Mucosa of gallbladder (tissue), 1 donor: ENCODE measurements at places on chromosomes 2 and 18.

GRCh38 chr2:151568501-151568900 lies 158.8 kb downstream of the RIF1 start:
- no peak for DNase-seq

GRCh38 chr18:8707556-8708300 lies 2.4 kb downstream of the MTCL1 start:
- no peak for DNase-seq

- no peak for DNase-seq
These were observed 160.5 kb downstream of the STK39 start for GRCh38 chr2:168086851-168087250.

DNA sequence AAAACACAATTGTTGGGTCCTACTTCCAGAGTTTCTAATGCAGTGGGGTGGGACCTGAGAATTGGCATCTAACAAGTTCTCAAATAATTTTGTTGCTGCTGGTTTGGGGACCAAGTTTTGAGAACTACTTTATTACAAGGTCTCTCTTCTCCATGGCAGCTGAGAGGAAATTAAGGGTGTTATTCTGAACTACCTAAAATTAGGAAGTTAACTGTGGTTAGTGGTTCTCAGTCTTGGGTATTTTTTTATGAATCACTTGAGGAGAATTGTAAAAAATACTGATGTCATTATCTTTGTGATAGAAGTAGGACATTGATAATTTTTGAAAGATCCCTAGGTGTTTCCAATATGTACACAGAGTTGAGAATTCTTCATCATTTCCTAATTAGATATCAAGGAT lies 210.2 kb downstream of the MC4R start:
- DNase-seq: no peak

GRCh38 chr18:70671889-70672565 lies 383.2 kb downstream of the SOCS6 start:
- no peak for DNase-seq

- no peak for DNase-seq
These were observed 876.3 kb downstream of the BCL11A start for GRCh38 chr2:59677158-59677557.

DNA sequence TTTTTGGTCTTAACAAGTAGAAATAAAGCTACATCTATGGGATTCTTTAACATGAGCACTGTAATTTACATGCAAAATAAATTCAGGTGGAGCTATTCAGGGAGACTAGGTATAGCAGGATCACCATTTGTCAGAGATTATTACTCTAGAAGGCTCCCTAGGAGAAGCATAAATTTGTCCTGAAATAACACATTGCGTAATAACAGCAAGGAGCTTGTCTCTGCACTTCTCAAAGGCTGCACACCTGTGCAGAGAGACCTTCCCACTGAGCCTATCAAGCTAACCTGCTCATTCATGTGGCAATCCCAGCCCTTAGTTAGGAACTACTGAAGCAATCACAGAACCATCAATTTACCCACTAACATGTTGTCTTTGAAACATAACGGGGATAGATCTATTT lies 437.4 kb upstream of the MC4R start:
- DNase-seq: no peak

DNA sequence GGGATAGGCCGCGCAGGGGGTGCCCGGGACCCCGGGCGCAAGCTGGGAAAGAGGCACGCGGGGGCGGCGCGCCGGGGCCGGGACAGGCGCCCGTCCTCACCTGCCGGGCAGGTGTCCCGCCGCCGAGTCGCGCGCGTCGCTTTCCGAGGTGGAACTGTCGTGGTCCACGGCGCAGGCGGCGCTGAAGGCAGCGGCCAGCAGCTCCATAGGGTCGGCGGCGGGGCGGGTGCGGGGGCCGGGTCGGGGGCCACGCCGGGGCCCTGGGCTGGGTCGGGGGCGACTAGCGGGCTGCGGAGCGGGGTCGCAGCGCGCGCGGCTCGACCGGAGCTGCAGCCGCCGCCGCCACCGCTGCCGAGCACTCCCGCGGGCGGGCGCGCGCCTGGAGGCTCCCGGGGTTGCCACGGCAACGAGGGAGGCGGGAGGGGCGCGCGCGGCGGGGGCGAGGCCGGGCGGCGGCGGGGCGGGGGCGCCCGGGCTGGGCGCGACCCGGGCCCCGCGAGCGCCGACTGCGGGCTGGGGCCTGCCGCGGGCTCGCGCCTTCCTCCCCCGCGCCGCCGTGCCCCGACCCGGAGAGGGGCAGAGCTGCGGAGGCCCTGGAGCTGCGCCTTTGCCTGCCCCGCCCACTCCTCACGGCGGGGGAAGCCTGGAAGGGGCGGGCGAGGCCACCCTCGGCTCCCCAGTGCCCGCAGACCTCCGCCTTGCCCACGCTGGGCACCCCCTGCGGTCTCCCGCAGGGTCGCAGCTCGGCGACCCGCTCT lies 57.9 kb downstream of the SNORC start:
- no peak for DNase-seq

DNA sequence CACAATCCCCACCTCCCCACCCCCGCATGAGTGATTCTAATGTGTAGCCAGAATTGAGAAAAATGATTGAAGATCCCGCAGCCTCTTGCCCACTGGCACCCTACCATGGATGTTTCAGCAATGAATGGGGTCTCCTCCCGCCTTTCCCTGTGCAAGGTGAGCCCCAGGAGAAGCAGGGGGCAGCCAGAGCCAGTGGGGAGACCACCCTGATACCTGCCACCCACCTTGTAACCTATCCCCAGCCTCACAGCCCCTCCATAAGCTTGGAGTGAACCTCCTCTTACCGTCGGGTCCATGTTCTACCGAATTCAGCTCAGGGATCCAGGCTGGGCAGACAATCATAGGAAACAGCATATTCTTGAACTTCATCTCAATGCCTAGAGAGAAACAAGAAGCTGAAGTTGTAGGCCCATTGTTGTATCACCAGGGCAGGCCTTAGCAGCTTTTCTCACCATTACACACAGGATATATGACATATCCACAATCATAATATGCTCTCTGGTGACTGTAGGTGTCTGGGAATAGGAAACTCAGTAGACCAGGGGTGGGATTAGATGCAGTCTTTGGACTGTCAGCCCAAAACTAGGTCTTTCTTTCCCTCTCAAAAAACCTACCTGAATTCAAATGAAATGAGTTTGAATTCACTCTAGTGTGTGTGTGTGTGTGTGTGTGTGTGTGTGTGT lies 30.9 kb downstream of the XDH start:
- no peak for DNase-seq

- no peak for DNase-seq
These were observed 734.0 kb upstream of the CDH7 start for GRCh38 chr18:65016631-65017371.

- DNase-seq: no peak
These were observed 167.4 kb downstream of the CAPN13 start for GRCh38 chr2:30639836-30640235.

DNA sequence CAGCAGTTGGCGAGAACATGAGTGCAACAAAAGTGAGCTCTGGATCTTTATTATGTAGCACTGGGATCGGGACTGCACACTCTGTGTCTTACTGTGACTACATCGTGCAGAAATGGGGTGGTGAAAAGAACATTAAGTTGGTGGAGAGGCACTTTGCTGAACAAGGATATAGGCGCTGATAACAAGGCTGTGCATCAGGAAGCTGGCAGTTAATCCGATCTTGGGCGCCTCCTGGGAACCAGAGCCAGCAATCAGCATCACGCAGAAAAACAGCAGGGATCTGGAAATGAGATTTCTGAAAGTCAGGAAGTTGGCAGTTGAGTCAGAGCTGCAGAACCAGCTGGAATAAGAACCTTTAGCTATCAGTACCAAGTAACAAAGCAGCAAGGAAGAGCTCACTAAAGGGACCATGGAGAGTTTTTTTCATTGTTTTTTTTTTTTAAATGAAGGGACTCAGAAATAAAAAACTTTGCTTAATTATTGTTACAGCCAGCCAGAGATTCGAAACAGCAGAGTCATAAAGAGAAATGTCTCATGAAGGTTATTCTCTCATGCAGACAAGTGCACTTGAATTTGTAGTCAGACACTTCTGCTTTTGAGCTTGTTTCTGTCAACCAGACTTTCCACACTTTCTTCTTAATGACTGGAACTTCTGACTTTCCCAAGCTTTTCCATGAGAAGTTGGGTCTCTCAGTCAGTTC lies 22.8 kb upstream of the MYO3B start:
- DNase-seq: no peak

DNA sequence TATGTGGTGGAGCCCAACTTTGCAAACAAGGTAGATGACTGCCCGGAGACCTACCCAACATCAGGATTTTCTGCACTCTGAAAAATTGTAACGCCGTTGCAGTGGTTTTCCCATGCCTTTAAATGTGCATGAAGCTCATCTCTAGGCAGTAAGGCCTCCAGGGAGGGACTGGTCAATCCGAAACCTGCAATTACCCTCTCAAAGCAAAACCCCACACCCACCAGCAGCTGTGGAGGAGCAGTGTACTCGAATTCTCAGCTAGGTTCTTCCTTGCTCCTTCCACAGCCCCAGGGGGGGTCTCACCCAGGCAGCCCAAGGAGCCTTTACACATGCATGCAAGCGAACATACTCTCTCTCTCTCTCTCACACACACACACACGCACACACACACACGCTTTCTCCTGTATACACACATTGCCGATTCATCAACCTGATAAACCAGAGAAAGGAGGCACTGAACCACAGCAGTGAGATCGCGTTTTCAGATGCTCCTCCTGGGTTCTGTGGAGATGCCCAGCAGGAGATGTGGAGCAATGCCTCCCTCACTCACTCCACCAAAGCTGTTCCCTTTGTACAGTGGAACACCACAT lies 109.2 kb downstream of the VIT start:
- DNase-seq: no peak

GRCh38 chr2:172361360-172361759 lies 66.0 kb upstream of the ITGA6 start:
- DNase-seq: no peak

DNA sequence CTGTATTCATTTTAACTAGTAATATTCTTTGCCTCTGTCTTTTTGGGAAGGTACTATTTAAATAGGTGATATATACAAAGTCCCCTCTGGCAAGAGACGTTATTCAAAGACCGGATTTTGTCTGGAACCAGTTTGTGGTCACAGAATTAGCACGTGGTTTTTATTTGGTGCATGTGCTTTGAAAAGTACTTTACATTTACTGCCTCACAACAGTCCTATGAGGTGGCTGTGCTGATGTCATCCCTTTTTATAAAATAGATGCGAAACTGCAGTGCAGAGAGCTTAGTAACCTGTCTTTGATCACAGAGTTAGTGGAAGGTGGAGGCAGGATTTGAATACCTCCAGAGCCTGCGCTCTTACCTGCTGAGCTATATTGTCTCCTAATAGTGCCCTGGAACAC lies 4.0 kb downstream of the LPIN1 start:
- no peak for DNase-seq

DNA sequence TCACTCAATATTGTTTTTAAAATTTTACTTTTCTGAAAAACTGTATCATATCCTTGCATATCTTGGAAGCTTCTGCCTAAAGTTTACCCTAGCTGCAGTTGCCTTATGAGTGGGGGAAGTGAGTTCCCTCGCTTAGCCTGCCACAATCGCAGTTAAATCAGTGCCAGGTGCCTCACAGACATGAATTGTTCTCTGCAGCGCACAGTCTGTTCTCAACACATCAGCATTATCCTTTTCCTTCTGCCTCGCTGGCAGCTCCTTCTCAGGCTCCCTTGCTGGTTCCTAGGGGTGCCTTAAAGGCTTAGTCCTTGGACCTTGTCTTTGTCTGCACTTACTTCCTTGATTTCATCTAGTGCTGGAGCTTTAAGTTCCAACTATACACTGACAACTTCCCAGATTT lies 132.8 kb downstream of the TTC27 start:
- no peak for DNase-seq

- no peak for DNase-seq
These were observed 222.7 kb upstream of the SLC39A10 start for GRCh38 chr2:195434346-195434745.
